ENCODE measurements at places on chromosomes 2 and 18.

- no peak for DNase-seq
Observed at GRCh38 chr18:31554776-31555175, 36.9 kb upstream of the TTR start.

DNA sequence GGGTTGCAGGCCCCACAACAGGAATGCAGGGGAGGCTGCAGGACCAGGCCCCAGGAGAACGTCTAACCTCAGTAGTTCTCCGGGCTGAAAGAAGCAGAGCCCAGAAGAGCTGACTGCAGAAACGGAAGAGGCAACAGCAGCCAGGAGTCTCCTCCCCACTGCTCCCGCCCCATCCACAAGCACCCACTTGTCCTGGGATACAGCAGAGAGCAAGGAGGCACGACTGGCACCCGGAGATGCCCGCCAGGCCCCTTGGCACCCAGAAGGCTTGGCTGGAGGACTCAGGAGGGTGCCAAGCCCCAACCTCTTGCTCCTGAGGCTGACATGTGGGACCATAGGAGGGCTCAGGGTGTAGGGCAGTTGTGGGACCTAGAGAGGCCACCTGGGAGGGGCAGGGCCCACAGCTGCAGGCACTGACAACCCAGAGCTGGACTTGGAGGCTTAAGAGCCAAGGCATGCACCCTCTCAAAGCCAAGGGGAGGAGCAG is 29.0 kb upstream of the TNS1 start:
- DNase-seq, result no peak

DNA sequence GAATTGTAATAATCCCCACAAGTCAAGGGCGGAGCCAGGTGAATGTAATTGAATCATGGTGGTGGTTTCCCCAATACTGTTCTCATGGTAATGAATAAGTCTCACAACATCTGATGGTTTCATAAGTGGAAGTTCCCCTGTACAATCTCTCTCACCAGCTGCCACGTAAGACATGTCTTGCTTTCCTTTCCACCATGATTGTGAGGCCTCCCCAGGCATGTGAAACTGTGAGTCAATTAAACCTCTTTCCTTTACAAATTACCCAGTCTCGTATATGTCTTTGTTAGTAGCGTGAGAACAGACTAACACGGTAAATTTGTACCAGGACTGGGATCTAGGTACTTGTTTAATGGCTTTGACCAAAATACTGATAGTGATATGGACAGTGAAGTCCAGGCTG is 744.3 kb upstream of the REG3G start:
- no peak for DNase-seq

GRCh38 chr2:75053484-75054112 is 95.2 kb downstream of the POLE4 start:
- DNase-seq, result peak; percentile 92

GRCh38 chr18:5058768-5059695 is 138.0 kb downstream of the AKAIN1 start:
- DNase-seq, result no peak
